Activated naive CD8-positive, alpha-beta T cell treated with anti-CD3 and anti-CD28 coated beads, Interleukin-2, amount 10 ng/mL, durations not matched to agents 7 days and 5 days (primary cell): ENCODE measurements at places on chromosomes 11 and 22. TPM values are rescaled to one million over a fixed set of nuclear protein-coding genes. Genes with fewer than 3 reads are reported as not detected.
A peak's percentile ranks its signal among the peaks of the same experiment; 100 is the strongest.

- peaks cover 8% of the 10 kb centered on the region for H3K4me1 ChIP-seq
- H3K27me3 ChIP-seq: no peaks in the 10 kb centered on the region
- peak; percentile 76 for DNase-seq
- peak within 1 kb of the TSS; percentile 75 for H3K27ac ChIP-seq
- peaks cover 9% of the 10 kb centered on the region for H3K36me3 ChIP-seq
These were observed at the start of gene SSH3 for GRCh38 chr11:67303132-67303834. Gene SSH3 (plus strand): TSS chr11:67303530. CDS start chr11:67303626, 96 bp downstream.

- no peak for DNase-seq
- H3K36me3 ChIP-seq: peaks cover 8% of the 10 kb centered on the region
- peak overlapping the region; percentile 40 for H3K4me3 ChIP-seq
- peak overlapping the region; percentile 43 for H3K27ac ChIP-seq
These were observed 49.8 kb downstream of the PACSIN2 start for GRCh38 chr22:42964994-42965699.

Gene LSP1
- 453 TPM for total RNA-seq

- H3K4me3 ChIP-seq: no peak overlapping the region
- H3K36me3 ChIP-seq: no peaks in the 10 kb centered on the region
- peaks cover 2% of the 10 kb centered on the region for H3K4me1 ChIP-seq
- no peaks in the 10 kb centered on the region for H3K27me3 ChIP-seq
- H3K27ac ChIP-seq: no peak overlapping the region
These were observed 37.6 kb downstream of the CNTF start for GRCh38 chr11:58659910-58660570.

Gene NLRX1
- 20.7 TPM for total RNA-seq

DNA sequence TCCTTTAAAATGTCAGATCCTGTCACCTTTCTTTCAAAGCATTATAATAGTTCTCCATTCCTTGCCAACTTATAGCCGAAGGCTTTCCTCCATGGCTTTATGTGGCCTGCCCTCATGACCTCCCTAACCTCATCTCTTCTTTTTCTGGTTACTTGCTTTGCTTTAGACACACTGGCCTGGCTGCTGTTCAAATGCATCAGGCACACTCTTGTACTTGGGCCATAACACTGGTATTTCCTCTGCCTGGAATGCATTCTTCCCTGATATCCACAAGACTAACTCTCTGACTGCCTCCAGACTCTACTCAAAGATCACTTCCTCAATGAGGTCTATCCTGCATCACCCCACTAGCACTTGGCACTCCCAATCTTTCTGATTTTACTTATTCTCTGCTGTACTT lies 710.3 kb downstream of the KCNA4 start:
- H3K4me1 ChIP-seq: no peaks in the 10 kb centered on the region
- no peak overlapping the region for H3K27ac ChIP-seq
- H3K27me3 ChIP-seq: no peaks in the 10 kb centered on the region
- no peaks in the 10 kb centered on the region for H3K36me3 ChIP-seq
- no peak overlapping the region for H3K4me3 ChIP-seq

DNA sequence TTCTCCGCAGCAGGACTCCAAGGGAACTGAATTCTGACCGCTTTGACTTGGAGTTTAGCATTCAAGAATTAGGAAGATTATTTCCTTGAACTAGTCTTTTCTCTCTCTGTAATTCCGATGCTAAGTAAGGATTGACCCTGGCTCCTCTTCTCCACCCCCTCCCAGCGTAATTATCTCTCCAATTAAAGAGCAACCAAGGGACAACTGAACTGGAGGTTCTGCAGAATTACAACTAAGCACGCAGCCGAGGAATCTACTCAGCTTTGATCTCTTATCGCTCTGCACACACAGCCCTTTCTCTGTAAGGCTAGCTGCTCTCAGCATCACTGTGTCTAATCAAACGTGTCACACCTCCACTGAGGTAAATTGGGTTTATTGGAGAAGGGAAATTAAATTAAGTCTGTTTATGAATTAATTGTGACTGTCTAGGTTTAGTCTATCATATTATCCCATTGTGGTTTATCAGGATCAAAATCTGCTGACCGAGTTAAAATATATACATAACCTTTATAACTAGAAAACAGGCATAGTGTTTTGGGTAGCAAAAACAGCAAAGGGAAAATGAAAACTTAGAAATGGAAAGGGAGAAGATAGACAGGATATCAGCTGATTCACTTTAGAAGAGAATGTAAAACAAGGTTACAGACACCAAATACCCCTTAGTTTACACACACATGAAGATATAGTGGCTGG lies 241.3 kb upstream of the LARGE1 start:
- no peak overlapping the region for H3K4me3 ChIP-seq
- H3K36me3 ChIP-seq: no peaks in the 10 kb centered on the region
- no peak overlapping the region for H3K27ac ChIP-seq
- DNase-seq: no peak

Gene CSNK2A3
- total RNA-seq: 1.4 TPM

Gene FAM118B
- total RNA-seq: 12.2 TPM

GRCh38 chr11:61927501-61927900 lies 10.1 kb upstream of the RAB3IL1 start:
- DNase-seq: no peak
- H3K4me3 ChIP-seq: no peak overlapping the region
- no peaks in the 10 kb centered on the region for H3K36me3 ChIP-seq
- H3K27me3 ChIP-seq: peaks cover 20% of the 10 kb centered on the region
- no peak overlapping the region for H3K27ac ChIP-seq

DNA sequence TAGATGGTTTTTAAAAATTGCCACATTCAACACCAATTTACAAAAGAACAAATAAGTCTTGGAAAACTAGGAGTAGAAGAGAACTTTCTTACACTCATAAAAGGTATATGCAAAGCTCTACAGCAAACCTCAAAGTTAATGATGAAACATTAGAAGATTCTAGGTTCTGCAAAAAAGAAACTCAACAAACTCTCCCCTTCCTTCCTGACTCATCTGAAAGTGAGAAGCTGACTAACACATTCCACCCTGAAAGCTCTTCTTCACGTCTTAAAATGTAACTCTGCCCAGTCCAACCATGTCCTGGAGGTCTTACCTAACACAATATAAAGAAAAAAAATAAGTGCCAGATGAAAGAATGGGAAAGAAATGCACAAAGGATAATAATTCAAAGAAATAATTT lies 218.9 kb upstream of the ISX start:
- H3K27ac ChIP-seq: no peak overlapping the region
- H3K4me3 ChIP-seq: no peak overlapping the region
- H3K36me3 ChIP-seq: no peaks in the 10 kb centered on the region
- DNase-seq: no peak
- H3K4me1 ChIP-seq: peaks cover 2% of the 10 kb centered on the region
